ENCODE measurements at places on chromosomes 1 and 21.

DNA sequence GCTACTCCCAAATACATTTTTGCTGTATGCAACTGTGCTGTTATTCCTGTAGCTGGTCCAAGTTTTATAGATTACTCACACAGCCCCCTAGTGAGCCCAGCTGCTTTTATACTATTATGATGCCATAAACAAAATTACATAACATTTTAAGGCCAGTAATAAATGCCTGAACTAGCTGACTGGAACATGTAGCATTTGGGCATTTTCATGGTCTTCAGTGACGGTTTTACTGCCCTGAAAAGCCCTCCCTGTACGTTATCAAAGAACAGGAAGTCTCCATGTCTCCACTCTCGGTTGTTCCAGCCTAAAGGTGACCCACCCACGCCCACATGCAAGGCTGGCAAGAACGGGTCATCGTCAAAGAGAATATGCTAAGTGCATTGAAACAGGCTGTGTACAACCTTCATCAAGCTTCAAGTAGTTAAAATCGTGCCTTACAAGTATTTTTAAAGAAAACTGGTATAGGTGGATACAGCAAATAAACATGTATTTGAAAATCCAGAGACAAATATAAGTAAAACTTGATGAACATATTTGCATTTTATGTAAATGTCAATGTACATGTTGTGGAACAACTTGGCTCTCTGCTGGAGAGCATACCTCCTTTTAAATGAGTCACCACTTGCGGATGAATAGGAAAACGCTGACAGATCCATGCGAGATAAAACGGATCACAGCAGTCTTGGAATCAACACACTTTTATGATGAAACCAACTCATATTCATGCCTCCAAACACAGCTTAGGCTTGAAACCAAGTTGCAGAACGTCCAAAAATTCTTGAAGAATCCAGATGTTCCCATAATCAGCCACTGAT, 520.5 kb downstream of the SMYD3 start:
- peak; percentile 72 for DNase-seq

DNA sequence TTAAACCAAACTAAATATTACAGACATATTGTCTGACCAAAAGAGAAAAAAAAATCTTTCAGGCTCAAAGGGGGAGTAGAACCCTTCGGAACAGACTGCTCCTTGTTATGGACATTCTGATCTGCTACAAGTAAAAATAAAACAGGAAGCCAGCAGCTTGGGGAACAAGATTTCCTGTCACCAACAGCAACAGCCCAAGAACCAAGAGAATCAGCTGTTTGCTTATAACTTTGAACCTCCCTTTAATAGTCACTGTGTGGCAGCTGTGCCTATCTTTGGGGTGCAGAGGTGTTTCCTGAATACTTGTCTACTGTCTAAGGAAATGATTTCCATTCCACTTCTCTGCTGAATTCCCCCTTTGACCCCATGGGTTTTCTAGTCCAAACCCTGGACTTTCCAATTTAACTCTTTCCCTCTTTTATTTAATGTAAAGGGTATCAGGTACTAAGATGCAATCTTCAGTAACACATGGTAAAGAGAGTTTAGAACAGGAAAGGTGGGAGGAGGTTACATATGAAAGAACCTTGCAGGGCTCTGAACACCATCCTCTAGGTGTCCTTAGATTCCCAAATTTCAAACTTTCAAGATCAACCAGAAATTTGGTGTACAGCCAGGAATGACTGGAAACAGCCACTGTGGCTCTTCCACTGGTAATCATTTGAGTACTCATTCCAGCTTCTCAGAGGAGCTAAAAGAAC, 38.6 kb downstream of the GPR3 start:
- no peak for DNase-seq

- peak; percentile 83 for DNase-seq
Measured at GRCh38 chr1:178530037-178530402, 17.1 kb downstream of the TEX35 start.

DNA sequence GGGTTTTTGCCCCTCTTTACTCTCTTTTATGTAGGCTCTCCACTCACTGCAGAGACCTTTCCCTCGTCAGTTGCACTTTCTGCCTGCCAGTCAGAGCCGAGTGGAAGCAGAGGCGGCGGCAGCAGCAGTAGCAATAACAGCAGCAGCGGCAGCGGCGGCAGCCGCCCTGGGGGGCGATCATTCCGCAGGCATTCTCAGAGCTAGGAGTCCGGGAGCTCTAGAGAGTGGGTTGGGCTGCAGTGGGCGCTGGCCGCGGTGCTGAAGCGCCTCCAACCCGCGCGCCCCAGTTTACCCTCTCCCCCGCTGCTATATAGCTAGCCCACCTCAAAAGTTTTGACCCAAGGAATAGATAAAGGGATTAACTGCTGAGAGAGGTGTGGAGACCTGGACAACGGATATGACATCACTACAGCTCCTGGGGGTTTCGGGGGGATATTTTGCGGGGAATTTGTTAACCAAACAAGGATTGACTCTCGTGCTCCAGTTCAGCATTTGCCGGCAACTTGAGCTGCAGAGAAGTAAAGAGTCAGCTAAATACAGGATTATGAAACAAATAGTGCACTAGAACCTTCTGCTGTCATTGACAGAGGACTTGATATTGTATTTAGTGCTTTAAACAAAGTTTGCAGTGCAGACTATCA, at the start of gene OLFM3:
Gene OLFM3 (minus strand): TSS at position 102 of the 641 bp plus-strand sequence.
- peak; percentile 50 for DNase-seq

DNA sequence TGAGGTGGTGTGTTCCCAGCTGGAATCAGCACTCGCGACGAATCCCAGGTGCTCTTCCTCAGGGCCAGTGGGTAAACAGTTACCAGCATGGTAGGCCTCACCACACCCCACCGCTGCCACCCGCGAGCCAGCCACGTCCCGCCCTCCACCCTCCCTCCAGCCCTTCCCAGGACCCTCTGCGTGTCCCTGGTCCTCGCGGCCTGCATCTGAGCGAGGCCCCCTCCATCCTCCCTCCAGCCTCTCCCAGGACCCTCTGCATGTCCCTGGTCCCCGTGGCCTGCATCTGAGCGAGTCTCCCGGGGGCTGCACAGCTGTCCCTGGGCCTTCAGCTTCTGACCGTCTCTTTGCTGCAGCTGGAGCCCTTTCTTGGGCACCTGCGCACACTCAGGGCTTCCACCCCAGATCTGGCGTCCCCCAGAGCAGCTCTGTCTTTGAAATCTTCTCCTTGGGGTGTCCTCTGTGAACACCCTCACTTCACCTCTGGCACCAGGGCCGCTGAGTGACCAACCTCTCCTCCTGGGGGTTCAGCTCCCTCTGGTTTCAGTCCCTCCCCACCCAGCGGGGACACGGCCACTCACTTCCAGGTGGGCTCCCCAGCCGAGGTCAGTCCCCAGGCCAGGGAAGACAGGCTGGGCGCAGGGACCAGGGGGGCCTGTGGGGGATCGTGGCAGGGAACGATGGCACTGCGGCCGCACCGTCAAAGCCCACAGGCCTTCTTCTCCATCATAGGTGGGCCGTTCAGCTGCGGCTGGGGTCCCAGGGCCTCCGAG, 57.8 kb upstream of the COL6A2 start:
- DNase-seq: no peak

- no peak for DNase-seq
Measured at GRCh38 chr1:9848022-9848421, 24.3 kb upstream of the CLSTN1 start.

- DNase-seq: peak; percentile 34
Measured at GRCh38 chr1:6016191-6016865, 24.1 kb upstream of the NPHP4 start.

GRCh38 chr1:223229756-223230155, 86.7 kb upstream of the TLR5 start:
- DNase-seq: no peak

DNA sequence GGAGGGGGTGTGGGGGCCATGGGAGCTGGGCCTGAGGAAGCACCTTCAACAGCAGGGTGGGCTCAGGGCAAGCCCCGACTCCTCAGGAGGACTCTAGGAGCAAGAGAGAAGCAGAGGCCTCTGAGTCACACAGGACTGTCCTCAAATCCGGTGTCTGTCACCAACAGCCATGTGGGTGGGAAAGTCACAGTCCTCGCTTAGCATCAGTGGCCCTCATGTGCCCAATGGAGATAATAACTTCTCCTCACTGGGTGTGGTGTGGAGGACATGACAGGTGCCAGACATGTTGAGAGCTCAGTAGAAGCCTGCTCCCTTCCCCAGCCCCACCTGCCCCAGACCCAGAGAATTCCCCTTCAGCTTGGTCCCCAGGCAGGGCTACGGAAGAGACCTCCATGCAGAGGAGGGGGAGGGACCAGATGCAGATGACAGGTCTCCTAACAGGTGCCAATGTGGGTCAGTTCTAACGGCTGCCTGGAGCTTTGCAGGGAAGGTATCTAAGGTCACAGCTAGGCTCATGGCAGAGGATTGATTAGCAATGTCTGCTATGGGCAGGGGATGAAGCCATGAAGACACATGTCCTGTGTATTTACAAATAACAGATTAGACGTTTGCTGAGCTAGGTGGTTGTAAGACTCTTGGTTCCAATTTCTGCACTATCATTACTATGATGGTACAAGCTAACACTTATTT, 30.2 kb downstream of the TTC39A start:
- no peak for DNase-seq

DNA sequence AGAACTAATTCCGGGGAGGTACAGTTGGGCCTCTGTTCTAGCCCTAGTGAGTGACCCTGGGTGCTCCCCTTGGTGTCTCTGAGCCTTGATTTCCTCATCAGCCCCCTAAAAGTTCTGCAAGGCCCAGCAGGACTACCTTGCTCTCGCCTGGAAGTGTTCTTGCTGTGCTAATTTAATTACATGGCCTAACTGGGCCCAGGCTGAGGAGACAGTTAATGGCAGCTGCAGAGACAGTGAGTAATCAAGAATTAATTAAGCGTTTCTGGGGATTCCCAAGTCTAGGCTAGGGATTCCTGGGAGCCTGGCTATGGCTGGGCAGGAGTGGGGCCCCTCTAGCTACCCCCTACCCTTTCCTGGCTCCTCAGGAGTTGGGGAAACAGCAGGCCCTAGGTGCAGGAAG, 24.7 kb upstream of the DMBX1 start:
- DNase-seq: no peak

DNA sequence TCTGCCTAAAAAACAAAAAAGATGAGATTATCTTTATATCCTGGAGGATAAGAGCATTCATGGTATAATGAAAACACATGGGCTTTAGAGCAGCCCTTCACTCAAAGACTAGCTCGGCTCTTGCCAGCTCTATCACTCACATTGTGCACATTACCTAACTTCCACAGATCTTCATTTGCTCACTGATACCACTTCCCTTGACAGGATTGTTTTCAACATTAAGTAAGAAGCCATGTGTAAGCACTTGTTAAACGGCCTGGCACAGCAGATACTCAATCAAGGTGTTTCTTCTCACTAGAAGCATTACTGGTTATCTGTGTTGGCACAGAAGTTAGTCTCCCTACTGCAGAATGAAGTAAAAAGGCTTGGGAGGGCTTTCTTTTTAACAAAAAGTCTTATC, 18.7 kb downstream of the LPGAT1 start:
- no peak for DNase-seq

GRCh38 chr1:201450721-201451291, 18.2 kb downstream of the PHLDA3 start:
- peak; percentile 91 for DNase-seq

GRCh38 chr1:12539705-12540579, 78.1 kb downstream of the DHRS3 start:
- peak; percentile 80 for DNase-seq

DNA sequence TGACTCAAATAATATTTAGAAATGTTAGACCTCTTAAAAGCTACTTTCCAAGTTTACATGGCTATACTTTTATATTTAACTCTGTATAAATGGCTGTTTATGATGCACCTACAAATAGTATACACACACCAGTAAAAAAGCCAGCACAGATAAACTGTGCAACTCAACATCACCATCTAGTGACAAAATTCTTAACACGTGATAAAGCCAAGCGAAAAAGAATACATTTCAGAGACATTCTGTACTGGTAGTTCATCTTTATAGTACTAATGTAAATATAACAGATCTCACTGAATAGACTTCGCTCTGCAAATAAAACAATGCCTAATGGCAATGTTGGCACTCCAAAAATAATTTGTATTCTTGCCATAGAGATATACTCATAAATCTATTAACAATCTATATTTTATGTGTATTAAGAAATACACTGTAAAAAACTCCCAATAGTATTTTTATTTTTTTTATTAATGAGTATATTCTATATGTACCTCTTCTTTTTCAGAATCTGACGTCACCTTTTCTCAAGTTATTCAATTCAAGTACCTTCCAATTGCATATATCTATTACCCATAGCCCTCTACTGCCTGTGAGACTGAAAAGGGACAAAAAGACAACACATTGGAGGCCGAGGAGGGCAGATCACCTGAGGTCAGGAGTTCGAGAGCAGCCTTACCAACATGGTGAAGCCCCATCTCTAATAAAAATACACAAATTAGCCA, 100.2 kb downstream of the DPYD start:
- DNase-seq: no peak

- DNase-seq: peak; percentile 63
Measured at GRCh38 chr1:211135342-211135950, 1.5 kb upstream of the KCNH1 start.

DNA sequence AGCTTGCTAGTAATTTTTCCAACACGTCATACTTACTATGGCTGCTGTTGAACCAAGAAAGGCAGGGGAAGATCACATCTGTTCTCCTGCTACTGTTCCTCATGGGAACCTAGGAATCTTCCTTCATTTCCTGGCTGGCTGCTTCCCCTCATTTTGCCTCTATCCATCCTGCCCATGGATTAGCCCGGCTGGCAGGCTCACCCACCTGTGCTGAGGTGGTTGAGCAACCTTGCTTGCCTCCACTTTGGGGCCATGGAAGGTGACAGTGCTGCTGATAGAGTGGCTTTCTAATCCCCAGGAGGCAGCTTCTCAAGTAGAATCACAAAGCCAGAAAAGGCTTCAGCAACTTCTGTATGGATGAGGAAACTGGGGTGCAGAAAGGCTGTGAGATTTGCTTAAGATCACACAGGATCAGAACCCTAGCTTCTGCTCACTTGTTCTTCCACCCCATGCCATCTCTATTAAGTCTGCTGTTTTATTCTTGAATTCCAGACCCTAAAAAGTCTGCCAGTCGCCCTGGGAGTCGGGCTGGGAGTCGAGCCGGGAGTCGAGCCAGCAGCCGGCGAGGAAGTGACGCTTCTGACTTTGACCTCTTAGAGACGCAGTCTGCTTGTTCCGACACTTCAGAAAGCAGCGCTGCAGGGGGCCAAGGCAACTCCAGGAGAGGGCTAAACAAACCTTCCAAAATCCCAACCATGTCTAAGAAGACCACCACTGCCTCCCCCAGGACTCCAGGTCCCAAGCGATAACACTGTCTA, 6.2 kb upstream of the BMP8A start:
- no peak for DNase-seq

DNA sequence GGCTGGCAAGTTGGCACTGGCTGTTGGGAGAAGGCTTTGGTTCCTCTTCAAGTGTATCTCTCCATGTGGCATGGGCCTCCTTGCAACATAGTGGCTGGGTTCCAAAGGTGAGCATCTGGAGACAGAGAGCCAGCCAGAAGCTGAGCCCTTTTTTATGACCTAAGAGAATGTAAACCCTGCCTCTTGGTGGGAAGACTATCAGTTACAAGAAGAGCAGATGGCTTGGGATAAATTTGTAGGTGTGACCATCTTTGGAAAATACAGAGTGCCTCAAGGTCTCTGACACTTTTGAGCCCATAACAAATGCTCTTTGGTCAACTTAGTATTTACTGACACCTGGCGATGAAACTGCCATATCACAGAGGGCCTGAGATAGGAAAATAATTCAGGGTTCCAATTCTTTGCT, 31.4 kb upstream of the PRELP start:
- no peak for DNase-seq

All from GM03348 (cell line).